GM23338 (cell line): ENCODE measurements at places on chromosomes 1 and 21. TPM values are rescaled to one million over a fixed set of nuclear protein-coding genes. Genes with fewer than 3 reads are reported as not detected.

GRCh38 chr1:156114919-156115513 lies 505 bp downstream of the LMNA start:
- H3K4me1 ChIP-seq, result peaks cover 21% of the 10 kb centered on the region
- peak; percentile 73 for DNase-seq
- no peaks in the 10 kb centered on the region for H3K36me3 ChIP-seq
- H3K4me3 ChIP-seq, result peak overlapping the region; percentile 99
- peaks cover 12% of the 10 kb centered on the region; the same call in 1 of the 2 replicates for H3K27me3 ChIP-seq
- H3K27ac ChIP-seq, result no peak overlapping the region

DNA sequence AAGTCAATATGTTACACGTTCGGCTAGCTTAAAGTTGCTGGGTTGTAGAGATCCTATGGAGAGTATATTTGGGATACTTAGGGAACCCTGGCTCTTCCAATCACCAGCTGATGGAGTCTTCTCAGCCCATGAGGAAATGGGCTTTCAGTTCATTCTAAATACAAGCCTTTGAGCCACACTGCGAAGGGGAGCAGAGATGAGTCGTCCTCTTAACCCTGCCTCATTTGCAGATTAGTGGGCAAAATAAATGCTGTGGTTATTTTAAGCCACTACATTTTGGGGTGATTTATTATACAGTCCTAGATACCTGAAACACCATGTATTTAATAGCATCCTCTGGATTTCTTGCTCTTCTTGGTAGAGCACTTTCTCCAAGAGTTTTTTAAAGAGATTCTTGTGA lies 19.0 kb upstream of the VCAM1 start:
- no peaks in the 10 kb centered on the region for H3K4me1 ChIP-seq
- no peaks in the 10 kb centered on the region for H3K36me3 ChIP-seq
- no peak for DNase-seq
- H3K27ac ChIP-seq, result no peak overlapping the region

DNA sequence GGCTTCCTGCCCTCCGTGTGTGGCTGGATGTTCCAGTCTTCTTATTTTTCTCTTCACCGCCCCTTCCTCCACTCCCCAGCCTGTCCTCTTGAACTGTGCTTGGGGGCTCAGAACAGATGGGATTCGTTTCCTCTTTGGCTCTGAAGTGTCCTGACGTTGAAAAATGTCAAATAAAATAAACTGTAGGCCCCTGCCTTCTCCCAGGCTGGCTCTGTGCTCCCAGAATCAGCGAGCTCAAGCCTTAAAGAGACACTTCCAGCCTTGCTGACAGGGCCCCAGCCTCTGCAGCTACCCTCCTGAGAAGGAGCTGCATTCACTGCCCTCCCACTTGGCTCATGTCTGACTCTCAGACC lies 104.2 kb upstream of the IPO9 start:
- H3K4me3 ChIP-seq, result no peak overlapping the region
- H3K27me3 ChIP-seq, result no peaks in the 10 kb centered on the region
- DNase-seq, result no peak
- 0 out of 2 replicates have a peak, but pooled peaks cover 3% of the 10 kb centered on the region for H3K4me1 ChIP-seq

GRCh38 chr1:175506081-175506480 lies 237.3 kb downstream of the TNR start:
- no peak overlapping the region for H3K4me3 ChIP-seq
- H3K4me1 ChIP-seq, result no peaks in the 10 kb centered on the region
- no peak overlapping the region for H3K27ac ChIP-seq

DNA sequence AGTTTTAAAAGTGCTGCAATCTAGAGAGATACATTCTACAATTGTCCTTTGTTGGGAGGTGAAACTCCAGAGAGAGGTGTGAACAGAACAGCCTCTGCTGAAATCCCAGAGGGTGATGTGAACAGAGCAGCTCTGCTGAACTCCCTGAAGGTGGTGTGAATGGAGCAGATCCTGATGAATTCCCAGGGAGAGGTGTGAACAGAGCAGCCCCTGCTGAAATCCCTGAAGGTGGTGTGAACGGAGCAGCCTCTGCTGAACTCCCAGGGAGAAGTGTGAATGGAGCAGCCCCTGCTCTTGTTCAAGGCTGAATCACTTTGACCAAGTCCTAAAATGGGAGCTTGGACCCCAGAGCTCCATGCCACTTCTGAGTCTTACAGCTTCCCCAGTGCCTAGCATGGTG lies 94.7 kb downstream of the LACTBL1 start:
- no peaks in the 10 kb centered on the region for H3K27me3 ChIP-seq
- no peak overlapping the region for H3K4me3 ChIP-seq

DNA sequence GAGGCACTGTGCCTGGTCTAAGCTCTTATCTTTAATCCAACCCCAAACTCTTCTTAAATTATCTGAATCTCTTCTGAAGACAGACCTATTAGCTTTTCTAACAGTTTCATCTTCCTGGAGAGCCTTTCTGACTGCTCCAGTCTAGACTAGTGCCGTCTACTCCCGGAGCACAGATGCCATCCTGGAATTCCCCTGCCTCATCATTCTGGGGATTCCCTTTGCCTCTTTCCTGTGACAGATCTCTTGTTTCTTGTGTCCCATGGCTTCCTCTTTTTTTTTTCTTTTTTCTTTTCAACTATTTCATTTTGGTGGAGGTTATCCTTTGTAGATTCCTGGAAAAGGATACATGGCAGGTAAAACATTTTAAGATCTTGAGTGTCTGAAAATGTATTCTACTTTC lies 11.7 kb downstream of the SEMA4A start:
- H3K36me3 ChIP-seq, result no peaks in the 10 kb centered on the region
- no peak for DNase-seq
- no peak overlapping the region for H3K27ac ChIP-seq
- peaks cover 16% of the 10 kb centered on the region for H3K4me1 ChIP-seq
- H3K27me3 ChIP-seq, result no peaks in the 10 kb centered on the region

DNA sequence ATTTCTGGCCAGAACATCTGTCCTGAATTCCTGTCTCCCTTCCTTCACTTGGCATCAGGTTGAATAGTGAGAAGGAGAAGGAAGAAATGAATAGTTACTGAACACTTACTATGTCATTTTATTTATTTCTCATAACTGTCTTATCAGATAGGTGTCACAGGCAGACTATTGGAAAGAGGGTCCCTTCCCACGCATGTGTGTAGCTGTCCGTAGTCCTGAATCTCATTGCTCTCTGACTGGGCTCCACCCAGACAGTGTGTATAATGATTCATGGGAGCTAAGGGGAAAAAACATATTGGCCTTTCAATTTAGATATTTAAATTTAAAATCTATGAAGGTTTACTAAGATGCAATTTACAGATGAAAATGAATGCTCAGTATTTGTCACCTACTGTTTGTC lies 86.1 kb downstream of the OMA1 start:
- no peaks in the 10 kb centered on the region for H3K27me3 ChIP-seq
- no peaks in the 10 kb centered on the region for H3K4me1 ChIP-seq
- DNase-seq, result peak; percentile 52
- H3K4me3 ChIP-seq, result no peak overlapping the region
- H3K27ac ChIP-seq, result no peak overlapping the region
- H3K36me3 ChIP-seq, result no peaks in the 10 kb centered on the region

GRCh38 chr1:42183210-42183956 lies 18.8 kb upstream of the GUCA2A start:
- H3K4me3 ChIP-seq, result no peak overlapping the region
- H3K36me3 ChIP-seq, result peaks cover under 1% of the 10 kb centered on the region; the same call in 1 of the 2 replicates
- DNase-seq, result no peak

- no peaks in the 10 kb centered on the region for H3K4me1 ChIP-seq
- H3K27me3 ChIP-seq, result no peaks in the 10 kb centered on the region
- peaks cover 13% of the 10 kb centered on the region; the same call in 1 of the 2 replicates for H3K36me3 ChIP-seq
- no peak overlapping the region for H3K4me3 ChIP-seq
Observed at GRCh38 chr1:43619314-43619790, 30.6 kb upstream of the KDM4A start.

- H3K27ac ChIP-seq, result no peak overlapping the region
- peaks cover 3% of the 10 kb centered on the region; the same call in 1 of the 2 replicates for H3K36me3 ChIP-seq
- H3K4me3 ChIP-seq, result no peak overlapping the region
- DNase-seq, result peak; percentile 52
- no peaks in the 10 kb centered on the region for H3K27me3 ChIP-seq
Observed at GRCh38 chr1:155184835-155185782, 11.5 kb downstream of the TRIM46 start.

DNA sequence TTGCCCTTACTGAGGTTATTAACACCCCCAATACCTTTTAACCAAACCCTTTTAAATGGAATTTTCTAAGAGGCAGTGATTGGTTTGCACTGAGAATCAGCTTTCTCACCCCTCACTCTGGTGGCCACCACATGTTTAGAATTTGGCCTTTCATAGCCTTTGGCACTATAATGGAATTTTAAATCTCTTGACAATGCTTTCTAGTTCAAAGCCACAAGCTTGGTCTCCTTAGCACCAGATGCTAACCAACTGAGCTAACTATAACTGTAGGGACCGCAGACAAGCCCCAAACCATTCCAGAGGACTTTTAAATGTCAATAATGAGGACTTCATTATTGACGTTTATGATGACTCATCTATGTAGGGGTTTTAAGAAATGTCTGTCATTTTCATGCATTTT lies 238.7 kb upstream of the SNX7 start:
- H3K27ac ChIP-seq, result no peak overlapping the region
- H3K27me3 ChIP-seq, result no peaks in the 10 kb centered on the region
- H3K36me3 ChIP-seq, result no peaks in the 10 kb centered on the region
- DNase-seq, result no peak
- no peaks in the 10 kb centered on the region; the same call in 1 of the 2 replicates for H3K4me1 ChIP-seq

DNA sequence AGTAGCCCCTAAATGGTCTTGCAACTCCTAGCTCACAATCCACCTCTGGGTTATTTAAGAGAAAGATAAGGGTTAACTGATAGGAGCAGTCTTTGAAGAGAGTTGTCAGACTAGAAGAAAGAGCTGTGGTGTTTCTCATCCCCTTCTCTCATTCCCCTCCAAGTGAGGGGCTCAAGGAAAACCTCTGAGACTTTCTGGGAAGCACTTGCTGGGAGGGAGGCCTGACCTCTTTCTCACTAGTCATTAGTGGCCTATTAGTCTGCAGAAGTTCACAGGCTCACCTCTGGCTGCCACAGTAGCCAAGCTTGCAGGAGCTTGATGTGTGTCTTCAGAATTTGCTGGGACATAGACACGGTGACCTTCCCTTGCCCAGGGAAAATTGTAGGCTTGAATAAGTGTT lies 6.2 kb upstream of the GPR89A start:
- no peaks in the 10 kb centered on the region for H3K27me3 ChIP-seq
- DNase-seq, result no peak
- no peaks in the 10 kb centered on the region for H3K36me3 ChIP-seq
- no peak overlapping the region for H3K4me3 ChIP-seq
- H3K27ac ChIP-seq, result no peak overlapping the region
- H3K4me1 ChIP-seq, result peaks cover 9% of the 10 kb centered on the region

DNA sequence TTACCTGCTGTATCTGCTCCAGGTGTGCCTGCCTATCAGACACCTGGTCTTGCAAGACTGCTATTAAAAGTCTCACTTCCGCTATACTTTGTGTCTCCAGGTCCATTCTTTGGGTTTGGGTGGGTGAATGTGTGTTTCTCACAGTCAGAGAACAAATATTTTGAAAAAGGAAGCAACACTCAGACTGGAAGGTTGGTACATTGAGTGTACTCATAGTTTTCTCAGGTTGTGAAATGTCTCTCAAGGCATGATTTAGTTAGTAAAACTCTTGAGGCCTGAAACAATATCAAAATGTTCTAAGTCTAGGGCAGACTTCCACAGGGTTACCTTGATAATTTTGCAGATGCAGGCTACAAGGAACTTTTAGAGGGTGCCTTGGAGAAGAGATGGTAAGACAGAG lies 429.9 kb upstream of the ZRANB2 start:
- no peaks in the 10 kb centered on the region for H3K27me3 ChIP-seq
- no peak for DNase-seq
- no peaks in the 10 kb centered on the region for H3K4me1 ChIP-seq
- no peak overlapping the region for H3K27ac ChIP-seq
- H3K4me3 ChIP-seq, result no peak overlapping the region

- no peak overlapping the region for H3K27ac ChIP-seq
- no peak for DNase-seq
- no peaks in the 10 kb centered on the region for H3K27me3 ChIP-seq
- peaks cover 43% of the 10 kb centered on the region for H3K4me1 ChIP-seq
Observed at GRCh38 chr1:155010211-155010918, 7.8 kb downstream of the ZBTB7B start.

DNA sequence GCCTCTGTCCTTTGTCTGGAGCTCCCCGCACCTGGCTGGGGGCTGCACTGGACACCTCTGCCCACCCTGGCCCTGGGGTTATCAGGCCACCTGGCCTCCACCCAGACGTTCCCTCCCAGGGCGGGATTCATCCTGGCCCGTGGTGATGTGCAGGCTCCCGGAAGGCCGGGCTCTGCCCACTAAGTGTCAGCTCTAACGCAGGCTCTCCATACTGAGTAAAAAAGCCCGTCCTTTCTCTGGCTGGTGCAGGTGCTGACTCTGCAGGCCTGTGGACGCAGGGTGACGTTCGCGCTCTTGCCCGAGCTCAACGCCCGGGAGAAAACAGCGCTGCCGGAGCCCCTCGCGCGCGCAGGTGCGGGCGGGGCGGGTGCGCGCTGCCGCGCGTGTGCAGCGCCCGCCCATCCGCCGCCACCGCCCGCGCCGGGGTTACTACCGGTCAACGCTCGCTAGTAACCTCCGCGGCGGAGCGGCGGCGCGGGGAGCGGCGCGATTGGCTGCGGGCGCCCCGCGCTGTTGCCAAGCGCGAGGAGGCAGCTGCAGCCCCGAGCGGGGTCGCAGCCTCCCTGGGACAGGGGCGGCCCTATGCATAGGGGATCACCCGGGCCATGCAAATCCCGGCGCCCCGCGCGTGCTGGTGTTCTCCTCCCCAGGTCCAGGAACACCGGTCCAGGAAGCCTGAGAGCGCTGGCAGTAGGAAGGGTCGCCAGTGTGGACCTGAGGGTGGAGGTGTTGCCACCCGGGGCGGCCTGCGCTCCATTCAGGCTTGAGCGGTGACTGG lies 15.7 kb downstream of the ABCG1 start:
- peak overlapping the region; percentile 65 for H3K4me3 ChIP-seq
- no peak overlapping the region for H3K27ac ChIP-seq
- H3K27me3 ChIP-seq, result peaks cover 31% of the 10 kb centered on the region

- no peaks in the 10 kb centered on the region; the same call in 1 of the 2 replicates for H3K27me3 ChIP-seq
- H3K4me3 ChIP-seq, result no peak overlapping the region
- peaks cover 8% of the 10 kb centered on the region; the same call in 1 of the 2 replicates for H3K4me1 ChIP-seq
Observed at GRCh38 chr1:36330940-36331339, 7.5 kb upstream of the EVA1B start.

DNA sequence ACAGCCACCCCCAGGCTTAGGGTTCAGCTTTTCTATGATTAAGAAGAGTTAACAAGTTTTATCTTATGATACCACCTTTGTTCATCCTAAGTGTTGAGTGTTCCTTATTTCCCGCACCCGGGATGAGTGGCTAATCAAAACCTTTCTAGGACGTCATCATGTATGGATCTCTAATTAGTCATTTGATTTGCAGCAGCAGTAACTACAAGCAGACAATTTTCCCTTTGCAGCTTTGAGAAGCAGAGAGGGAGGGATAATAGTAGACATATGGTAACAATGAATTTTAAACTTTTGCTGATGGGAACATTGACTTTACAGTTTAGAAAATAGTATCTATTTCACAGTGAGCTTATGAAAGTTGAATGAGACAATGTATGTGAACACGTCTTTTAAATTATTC lies 30.8 kb upstream of the SLC35F3 start:
- no peak overlapping the region for H3K27ac ChIP-seq
- no peak for DNase-seq
- H3K4me3 ChIP-seq, result no peak overlapping the region
- no peaks in the 10 kb centered on the region for H3K4me1 ChIP-seq
- no peaks in the 10 kb centered on the region for H3K36me3 ChIP-seq
- H3K27me3 ChIP-seq, result no peaks in the 10 kb centered on the region

ARMH1 gene
- 0.31 and 0.62 TPM in 2 replicates for total RNA-seq

MPL gene
- not detected in 2 replicates for total RNA-seq

RHBDL2 gene
- total RNA-seq, result 0.08 and 0.90 TPM in 2 replicates

CELA2B gene
- not detected in 2 replicates for total RNA-seq

SIM2 gene
- total RNA-seq, result 0.49 and 1.4 TPM in 2 replicates

BNIPL gene
- 1.2 and 2.4 TPM in 2 replicates for total RNA-seq

RPS6KA1 gene
- 68.6 and 84.2 TPM in 2 replicates for total RNA-seq

CNR2 gene
- not detected in 2 replicates for total RNA-seq
